Heart right ventricle (tissue), 16 donors: ENCODE measurements at places on chromosomes 7 and 10. TPM values are rescaled to one million over a fixed set of nuclear protein-coding genes. Genes with fewer than 3 reads are reported as not detected.

- peak; percentile 3 for DNase-seq
These were observed 137.3 kb downstream of the PTPN20 start for GRCh38 chr10:47048526-47048905.

GRCh38 chr10:101124933-101125332, 6.2 kb upstream of the TLX1 start:
- DNase-seq: no peak

DNA sequence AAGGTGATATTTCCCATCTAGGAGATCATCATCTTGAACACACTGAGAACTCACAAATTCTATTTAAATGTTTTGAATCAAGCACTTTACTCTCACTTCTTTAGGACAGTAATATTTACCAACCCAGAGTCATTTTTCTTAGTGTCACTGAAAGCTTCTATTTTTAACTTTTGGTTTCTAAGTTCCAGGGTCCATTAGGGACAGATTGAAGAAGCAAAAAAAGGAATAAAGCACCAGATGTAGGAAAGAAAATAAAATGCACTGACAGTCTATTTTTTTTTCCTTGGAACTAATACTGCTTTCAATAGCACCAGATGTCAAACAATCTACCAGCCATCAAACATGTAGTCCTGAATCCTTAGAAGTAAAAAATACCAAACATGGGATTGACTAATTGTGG, 526.7 kb upstream of the LRRN3 start:
- no peak for DNase-seq

DNA sequence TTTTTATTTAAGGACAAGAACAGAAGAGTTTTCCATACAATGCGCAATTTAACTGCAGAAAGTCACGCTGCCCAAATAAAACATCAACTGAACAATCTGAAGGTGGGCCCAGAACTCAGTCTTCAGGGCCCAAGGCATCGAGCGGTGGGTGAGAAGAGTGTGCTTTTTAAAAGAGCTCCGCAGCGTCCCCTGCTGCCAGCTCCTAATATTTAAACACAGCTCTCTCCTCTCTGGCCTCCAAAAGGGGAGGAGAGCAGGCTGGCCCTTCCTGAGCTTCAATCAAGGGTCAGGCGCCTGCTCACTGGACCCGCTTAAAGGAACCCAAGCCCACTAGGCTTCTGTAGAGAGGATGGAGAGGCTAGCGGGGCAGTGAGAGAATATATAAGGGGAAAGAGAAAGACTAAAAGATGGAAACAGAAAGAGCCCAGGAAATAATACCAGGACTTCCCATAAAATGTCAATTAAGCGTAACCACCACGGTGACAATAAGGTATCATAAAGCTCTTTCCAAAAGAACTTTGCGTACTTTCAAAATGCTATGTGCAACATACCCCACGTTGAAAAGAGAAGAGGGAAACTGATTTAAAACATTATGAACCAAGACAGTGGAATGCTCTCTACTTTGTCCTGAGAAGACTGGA, 2.8 kb downstream of the FAM53B start:
- peak; percentile 90 for DNase-seq

- no peak for DNase-seq
These were observed 42.3 kb upstream of the RBM33 start for GRCh38 chr7:155602156-155602555.

DNA sequence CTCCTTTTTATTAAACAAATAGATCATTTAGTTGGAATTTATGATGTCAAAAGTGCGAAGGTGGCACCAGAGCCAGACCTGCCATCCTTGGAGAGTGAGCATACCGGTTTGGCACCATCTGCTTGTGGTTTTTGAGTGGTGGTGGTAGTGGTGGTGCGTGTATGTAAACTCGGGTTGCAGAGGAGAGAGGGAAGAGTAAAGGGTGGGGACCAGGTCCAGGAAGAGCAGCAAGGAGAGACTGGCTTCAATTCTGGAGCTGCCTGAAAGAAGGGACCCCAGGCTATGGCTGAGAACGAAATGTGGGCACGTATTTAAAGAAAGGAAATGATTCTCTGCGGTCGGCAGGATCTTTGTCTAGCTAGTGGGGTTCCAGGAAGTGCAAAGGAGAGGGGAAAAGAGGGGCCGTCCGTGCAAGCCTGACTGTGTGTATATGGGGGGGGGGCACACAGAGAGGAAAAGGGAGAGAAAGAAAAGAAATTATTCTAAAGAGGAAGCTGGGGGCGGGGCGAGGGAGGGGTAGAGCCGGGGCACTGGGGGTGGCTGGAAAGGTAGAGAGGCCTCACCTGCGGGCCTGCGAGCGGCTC, 448 bp upstream of the GOLGA7B start:
- DNase-seq: no peak

DNA sequence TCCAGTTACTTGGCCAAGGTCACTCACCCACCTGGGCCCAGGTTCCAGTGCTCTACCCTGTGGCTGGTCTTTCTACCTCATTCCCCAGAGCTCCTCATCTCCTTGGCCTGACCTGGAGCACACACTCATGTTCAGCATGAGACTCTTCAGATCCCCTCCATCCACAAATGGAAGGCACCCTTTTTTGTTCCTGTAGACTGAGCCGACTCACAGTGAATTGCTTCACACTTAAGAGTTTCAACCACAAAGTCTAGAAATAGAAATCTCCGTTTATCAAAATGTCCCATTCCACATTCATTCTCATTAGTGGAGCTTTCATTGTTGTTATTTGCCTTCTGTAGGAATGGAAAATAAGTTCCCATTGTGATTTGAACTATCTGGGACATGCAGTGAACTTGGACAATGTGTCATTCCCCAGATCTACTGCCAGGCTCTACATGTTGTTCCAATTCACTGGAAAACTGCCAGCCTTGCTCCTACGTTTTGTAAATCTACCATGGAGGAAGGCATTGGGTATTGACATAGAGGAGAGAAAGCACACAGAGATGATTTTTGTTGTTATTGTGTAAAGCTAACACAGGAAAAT, 125.3 kb upstream of the CELF2 start:
- DNase-seq: peak; percentile 34

DNA sequence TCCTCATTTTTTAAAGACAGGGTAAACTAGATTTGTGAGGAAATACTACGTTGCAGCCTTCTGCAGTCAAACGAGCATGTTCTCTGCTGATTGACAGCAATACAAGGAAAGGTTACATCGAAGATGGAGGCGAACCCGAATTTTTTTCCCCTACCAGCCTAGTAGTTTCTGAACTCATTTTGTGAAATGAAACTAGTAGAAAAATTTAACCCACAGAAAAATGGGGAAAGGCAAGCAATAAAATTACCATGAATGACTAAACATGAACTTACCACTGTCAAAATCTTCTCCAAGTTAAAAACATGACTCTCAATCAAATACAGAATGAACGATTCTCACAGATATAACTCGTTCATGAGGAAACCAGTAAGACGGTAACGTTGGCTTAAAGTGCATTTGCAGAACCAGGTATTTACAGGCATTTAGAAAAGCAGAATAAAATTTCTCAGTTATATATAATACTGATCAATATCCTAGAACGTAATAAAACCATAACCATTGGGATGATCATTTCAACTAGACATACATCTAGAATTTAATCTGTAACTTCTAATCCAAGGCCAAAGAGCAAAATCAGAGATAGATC, 73.9 kb downstream of the CELF2 start:
- DNase-seq: no peak

DNA sequence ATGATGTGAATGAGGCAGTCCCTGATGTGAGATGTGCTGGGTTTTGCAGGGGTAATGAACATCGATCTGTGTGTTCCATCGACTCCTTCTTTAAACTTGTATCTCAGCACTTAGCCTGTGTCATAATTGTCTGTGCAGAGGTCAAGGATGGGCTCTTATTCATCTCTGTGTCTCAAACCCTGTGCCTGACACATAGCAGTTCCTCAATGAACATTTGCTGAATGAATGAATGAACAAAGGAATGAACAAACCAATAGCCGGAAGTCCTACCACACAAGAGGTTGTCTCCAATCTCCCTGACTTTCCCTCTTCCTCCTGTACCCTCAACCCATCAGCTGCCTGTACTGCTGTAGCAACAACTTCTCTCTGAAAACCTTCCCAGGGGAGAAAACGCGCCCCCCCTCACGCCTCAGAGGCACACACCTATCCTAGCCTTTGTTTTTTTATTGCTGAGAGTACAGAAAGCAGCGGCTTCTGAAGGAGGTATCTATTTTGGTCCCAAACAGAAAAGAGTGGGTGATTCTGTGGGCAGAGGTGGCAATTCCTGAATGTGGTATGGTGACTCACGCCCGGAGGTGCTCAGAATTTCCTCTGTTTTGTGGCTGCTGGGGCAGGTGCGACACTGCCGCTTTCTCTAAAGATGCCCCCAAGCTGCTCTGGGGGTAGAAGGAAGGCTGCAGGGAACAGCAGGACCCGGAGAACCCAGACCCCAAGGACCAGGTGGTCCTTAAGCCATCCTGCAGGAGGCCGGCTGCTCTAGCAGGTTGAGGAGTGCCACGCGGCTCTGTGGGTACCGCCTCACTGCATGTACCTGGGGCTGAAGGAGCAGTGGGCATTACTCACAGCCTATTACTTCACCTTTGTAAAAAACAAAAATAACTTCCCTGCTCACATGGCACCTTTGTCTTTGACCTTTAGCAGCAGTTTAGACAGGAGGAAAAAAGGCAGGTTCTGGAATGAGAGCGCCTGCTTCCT, 9.6 kb downstream of the IL2RA start:
- no peak for DNase-seq

DNA sequence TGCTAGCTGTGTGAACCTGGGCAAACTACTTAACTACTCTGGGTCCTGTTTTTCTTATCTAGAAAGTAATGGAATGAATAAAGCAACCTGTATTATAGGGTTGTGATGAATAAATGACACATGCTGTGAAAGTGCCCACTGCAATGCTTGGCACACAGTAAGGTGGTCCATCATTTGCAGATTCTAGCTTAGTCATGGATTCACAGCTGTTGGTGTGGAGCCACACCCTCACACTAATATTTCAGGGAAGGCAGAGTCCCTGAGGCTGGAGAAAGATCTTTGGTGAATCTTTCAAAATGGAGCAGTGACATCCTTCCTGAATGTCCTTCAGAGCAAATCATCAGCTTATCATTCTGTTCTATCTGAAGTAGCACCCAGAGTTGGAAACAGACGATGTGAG, 60.6 kb downstream of the A1CF start:
- DNase-seq: no peak

DNA sequence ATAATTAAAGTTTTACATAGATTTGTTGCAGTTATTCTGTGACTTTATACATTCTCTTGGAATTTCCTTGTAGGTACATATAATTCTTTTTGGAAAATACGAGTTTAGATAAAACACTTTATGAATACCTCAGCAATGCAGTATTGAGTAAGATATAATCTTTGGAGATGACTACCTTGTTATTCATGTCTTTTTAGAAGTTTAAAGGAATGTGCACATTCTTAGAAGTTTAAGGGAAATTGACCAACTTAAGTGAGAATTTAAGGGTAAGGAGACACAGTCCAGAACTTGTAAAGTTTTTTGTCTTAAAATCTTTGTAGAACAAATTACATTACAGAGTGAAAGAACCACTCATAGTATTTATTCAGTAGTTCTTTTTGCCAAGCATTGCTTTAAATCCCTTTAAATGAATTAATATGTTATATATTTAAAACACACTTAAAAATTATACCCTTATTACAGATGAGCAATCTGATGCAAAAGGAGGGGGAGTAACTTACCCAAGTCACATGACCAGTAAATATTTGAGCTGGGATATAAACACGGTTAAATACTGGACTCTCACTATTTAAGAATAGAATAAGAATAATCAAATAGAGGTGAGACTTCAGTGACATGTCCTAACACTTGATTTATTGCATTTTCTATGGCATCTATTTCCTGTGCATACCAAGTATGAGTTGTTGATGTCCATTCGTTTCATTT, 139.5 kb upstream of the FERD3L start:
- no peak for DNase-seq

DNA sequence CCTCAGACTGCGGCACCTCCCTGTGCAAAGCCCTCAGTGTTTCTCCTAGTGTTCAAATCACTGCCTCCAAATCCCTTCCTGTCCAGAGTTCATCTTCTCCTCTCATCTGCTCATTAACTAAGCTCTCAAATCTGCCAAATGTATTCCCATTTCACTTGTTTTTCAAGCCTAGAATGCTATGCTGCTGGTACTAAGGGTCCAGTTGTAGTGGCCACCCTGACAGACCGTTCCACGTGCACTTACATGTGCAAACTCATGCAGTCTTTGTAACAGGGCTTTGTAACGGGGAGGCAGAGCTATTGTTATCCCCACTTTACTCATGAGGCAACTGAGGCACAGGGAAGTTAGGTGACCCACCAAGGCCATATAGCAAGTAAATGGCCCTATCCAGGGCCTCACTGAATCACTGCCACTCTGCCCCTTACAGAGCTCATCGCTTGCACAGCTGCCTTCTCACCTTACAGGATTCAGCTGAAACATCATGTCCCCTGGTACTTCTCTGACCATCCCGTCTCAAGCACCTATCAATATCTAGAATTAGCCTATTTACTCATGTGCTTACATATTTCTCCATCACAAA, 153.0 kb upstream of the PDE1C start:
- no peak for DNase-seq

DNA sequence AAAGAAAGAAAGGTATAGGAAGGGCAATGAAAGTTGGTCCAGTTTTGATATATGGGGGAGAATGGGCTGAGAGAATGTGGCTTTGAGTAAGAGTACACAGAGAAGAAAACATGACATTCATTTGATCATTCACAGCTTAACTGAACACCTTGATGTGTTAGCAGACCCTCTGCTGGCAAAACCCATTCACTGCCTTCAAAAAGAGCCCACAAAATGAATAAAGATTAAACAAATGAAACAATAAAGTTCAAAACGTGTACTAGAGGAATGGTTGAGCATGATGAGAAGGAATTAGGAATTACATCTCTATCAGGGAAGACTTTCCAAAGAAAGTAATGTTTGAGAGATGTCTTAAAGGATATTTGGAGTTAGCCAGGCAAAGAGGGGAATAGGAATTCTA, 2.1 kb downstream of the WEE2 start:
- no peak for DNase-seq

GRCh38 chr7:152341039-152341913, 94.5 kb downstream of the KMT2C start:
- peak; percentile 24 for DNase-seq

MTPN gene
- total RNA-seq: 63.3 TPM

SGCE gene
- 21.2 TPM for total RNA-seq

POM121L12 gene
- total RNA-seq: not detected
